Bronchial epithelial cell (primary cell): ENCODE measurements at places on chromosomes 13 and 19.
A peak's percentile ranks its signal among the peaks of the same experiment; 100 is the strongest.

DNA sequence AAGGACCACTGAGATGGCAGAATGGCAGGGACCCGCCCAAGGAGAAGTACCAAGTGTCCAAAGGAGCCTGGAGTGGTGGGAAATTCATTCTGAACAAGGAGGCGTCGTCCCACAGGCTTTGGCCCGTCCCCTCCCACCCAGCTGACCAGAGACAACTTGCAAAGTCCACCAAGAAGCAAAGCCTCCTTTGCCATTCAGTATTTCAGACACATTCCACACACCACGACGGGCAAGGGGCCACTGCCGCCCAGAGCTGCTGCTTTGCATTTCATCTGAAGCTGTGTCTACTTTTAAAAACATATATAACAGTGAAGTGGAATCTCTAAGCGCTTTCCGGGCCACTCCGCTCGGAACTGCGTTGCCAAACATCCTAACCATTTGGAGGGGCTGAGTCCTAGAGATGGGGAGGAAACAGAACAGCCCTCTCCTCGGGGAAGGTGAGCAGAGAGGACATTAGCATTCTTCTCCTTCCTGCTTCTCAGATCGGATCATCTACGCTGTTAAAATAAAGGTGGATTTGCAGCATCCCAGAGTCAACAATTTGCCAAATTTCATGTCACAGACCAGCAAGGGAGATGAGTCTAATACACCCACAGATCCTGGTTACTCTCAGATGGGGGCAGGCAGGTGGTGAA is 89.0 kb upstream of the ZNF507 start:
- DNase-seq: no peak

- no peak for DNase-seq
Measured at GRCh38 chr13:46389457-46390451, 2.7 kb upstream of the RUBCNL start.

DNA sequence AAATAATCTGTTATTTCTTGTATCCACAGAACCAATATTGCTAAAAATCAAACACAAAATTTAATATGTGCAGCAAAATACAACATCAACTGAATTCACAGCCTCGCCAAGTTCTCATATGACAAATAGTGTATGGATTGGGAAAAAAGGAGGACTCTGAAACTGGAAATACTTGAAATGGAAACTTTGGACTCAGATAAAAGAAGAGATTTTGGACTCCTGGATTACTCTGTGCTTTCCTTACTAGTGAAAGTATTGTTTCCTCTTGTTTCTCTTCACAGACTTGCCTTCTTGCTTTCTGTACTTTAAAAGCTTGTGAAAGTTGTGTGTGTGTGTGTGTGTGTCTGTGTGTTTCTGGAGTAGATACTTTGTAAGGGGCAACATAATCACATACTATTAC is 1596.3 kb downstream of the PCDH9 start:
- no peak for DNase-seq

GRCh38 chr19:1318678-1319471 is 33.2 kb downstream of the EFNA2 start:
- no peak for DNase-seq

DNA sequence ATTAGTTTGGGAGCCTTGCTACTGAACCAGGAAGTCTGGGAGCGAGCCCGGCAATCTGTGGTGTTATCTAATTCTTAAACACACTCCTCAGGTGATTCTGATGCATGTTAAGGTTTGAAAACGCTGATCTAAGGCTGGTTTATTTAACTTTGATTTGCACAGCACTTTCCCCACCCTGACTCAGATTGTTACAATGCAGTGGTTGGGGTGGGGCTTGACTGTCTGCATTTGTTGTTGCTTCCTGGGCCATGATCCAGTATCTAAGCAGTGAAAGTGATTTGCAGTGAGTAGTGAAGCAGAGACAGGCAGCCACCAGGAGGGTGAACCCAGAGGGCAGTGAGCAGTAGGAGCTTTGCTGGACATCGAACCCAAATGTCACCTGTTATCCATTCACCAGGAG is 81.6 kb upstream of the ARGLU1 start:
- DNase-seq: peak; percentile 85

DNA sequence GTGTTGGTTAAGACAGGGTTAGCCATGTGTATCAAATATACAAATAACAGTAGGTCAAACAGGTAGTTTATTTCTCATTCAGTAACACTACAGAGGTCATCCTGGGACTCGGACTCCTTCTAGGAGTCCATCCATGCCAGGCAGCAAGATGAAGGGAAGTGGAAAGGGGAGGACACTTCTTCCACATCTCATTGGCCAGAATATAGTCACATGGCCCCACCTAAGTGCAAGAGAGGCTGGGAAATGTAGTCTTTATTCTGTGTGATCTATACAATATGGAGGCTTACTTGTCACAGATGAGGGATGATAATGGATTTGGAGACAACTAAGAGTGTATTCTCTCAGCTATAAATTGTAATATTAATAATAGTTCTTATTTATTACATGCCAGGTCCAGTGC is 31.1 kb downstream of the RDH8 start:
- no peak for DNase-seq

DNA sequence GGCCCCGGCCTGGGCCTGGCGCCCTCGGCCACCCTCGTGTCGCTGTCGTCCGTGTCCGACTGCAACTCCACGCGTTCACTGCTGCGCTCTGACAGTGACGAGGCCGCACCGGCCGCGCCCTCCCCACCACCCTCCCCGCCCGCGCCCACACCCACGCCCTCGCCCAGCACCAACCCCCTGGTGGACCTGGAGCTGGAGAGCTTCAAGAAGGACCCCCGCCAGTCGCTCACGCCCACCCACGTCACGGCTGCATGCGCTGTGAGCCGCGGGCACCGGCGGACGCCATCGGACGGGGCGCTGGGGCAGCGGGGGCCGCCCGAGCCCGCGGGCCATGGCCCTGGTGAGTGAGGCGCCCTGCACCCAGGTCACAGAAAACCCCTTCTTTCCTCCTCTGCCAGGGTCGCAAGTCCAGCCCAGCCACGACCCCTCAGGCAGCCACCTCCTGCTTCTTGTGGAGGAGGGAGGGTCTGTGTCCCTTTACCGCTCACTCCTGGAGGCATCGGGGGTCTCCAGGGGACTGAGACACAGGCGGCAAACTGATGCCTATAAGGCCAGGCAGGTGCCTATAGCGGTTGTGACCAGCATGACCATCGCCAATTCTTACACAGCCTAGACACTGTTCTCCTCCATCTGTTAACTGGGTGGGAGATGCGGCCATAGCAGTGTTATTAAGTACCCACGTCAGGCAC is 4.2 kb downstream of the TTC9B start:
- DNase-seq: no peak

DNA sequence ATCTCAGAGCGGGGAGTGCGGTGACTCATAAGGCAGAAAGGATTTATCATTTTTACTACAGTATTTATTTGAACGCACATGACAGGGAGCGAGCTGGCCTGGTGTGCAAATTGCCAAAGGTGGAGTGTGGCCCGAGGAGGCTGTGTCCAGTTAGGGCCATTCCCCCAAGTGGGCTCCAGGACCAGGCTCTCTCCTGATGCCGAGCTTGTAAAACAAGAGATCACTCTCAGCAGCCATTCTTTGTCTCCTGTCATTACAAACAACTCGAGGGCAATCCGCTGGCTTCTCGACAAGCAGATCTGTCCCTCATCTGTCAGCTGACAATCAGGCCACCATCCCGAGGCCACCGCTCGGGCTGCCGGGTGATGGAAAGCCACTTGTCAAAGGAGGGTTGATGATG is 418.9 kb downstream of the ZNF536 start:
- DNase-seq: no peak

DNA sequence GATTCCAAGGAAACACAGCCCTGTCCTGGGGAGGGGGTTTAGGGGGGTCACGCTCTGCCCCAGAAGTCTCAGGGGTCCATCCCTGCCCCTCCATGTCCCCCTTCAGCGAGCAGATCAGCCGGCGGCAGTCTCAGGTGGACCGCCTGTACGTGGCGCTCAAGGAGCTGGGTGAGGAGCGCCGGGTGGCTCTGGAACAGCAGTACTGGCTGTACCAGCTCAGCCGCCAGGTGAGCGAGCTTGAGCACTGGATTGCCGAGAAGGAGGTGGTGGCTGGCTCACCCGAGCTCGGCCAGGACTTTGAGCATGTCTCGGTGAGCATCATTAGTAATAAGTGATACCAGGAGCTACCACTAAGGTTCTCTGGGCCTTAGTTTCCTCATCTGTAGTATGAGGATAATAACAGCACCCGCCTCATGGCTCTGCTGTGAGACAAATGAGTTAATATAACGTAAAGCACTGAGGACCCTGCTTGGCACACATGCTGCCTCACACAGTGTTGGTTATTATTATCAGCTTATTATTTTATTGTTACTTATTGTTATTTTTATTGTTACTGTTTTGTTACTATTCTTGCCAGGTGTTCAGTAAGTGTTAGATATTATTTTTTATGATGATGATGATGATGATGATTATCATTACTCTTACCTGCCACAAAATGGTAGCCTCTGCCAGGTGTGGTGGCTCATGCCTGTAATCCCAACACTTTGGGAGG is 20.5 kb upstream of the SHKBP1 start:
- DNase-seq: no peak

GRCh38 chr19:13281567-13282291 is 131.5 kb downstream of the IER2 start:
- no peak for DNase-seq

DNA sequence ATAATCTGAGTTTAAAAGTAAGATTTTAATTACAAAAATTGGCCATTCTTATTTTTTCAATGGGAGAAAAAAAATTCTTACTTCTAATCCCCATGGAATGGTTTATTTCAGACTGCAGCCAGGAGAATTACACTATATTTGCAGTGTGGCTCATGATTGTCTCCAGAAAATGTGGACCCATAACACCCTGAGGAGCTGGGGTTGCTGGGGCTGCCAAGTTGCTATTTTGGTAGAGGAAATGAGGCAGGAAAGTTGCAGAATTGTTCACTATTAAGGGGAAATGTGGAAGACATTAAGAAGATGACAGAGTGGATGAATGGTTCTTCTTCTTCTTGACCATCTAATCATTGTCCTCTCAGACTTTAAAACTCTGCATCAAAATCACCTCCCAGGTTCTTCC is 4.6 kb upstream of the SCEL start:
- no peak for DNase-seq

DNA sequence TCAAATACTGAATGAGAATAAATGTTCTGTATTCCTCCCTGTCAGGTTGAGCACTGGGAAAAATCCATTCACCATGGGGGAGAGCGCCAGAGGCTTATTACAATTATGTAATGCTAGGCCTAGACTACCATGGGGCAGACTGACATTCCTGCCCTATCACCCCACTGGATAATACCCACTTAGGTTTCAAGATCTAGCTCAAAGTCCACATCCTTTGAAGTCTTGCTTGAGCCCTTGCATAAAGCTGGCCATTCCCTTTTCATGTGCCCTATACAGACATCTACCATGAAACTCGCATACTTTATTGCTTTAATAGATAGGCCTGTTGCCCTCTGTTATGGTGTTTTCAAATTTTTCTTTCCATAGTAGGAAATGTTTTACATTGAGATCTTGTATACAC is 149.3 kb downstream of the RGCC start:
- DNase-seq: no peak

DNA sequence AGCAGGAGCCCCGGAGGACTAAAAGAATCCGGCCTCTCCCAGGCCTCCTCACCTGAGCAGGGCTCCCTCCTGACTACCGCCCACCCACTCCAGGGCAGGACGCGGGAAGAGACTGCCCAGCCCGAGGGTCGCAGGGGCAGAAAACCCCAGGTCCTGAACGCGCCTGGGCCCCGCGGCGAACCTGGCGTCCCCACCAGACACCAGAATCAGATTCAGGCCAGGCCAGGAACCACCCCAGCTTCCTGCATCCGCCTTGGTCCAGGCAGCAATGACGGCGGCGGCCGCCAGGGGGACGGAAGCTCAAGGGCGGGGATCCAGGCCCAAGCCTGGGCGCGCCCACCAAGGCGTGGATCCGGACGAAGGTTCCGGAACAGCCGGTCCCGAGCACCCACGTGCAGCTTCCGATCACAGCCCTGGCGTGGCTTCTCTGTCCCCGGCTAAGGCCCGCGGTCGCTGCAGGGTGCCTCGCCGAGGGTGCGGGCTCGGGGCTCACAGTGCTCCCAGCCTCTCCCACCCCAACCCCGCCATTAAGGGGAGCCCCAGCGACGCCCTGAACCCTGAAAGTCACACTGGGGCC is 3.6 kb downstream of the LGALS7 start:
- peak; percentile 68 for DNase-seq

GRCh38 chr13:75901501-75901900 is 265.4 kb downstream of the LMO7 start:
- no peak for DNase-seq

DNA sequence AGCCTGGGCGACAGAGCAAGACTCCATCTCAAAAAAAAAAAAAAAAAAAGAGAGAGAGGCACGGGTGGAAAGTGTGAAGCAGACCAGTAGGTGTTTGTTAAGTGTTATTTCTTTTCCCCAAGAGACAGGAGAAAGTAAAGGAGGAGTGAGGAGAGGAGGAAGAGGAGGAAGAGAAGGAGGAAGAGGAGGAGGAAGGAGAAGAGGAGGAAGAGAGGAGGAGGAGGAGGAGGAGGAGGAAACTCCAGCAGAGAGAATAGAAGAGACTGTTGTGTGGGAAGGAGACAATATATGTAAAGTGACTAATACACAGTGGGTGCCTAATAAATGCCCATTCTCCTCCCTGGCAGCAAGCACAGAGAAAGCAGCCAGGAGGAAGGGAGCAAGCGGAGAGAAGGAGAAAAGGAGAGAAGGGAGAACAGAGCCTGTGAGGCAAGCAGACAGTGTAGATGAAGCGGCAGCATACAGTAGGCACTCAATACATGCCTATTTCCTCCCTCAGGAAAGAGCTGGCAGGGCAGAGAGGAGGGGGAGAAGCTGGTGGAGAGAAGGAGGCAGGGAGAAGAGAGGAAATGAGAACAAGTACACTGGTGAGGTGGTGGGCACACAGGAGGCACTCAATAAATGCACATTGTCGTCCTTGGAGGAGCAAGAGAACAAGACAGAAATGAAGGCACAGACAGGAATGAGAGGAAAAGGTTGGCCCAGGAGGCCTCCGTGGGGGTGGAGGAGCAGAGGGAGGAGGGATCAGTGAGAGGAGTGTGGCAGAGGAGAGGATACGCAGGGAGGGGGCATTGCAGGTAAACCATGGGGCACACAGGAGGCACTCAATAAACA is 16.6 kb downstream of the JOSD2 start:
- no peak for DNase-seq

GRCh38 chr19:1068009-1069001 is 1.3 kb downstream of the ARHGAP45 start:
- no peak for DNase-seq

DNA sequence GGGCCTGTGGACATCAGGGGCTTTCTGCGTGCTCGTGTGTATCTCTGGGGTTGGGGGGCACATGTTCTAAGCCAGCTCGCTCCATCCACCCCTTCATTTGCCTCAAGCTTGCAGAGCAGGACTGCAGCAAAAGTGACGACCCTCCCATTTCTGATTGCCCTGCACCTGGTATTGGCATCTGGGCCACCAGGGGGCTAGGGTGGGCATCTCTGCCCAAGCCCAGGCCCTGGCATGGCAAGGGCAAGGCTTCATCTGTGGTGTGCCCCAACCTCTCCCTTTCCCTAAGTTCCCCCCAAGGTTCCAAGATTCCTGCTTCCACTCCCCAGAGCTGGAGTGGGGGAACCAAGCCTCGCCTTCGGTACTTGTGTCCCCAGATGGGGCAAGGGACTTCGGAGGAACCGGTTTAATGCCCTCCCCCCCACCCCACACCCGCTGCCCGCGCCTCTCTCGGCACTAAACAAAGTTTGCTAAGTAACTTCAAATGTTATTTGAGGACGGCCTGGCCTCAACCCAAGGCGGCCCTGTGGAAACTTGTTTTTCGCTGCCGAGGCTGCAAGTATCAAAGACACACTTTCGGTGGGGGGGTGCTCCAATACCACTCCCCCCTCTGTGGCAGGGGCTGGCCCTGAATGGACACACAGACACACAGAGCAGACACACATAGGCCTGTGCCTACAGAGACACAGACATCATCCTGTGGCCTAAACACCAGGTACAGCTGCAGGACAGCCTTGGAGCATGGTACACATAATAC is 12.2 kb downstream of the NFIX start:
- DNase-seq: peak; percentile 50
